ENCODE measurements at places on chromosomes 6 and 20.
A peak's percentile ranks its signal among the peaks of the same experiment; 100 is the strongest.

GRCh38 chr20:38658879-38659596 lies 57.4 kb downstream of the ARHGAP40 start:
- DNase-seq, result peak; percentile 52

DNA sequence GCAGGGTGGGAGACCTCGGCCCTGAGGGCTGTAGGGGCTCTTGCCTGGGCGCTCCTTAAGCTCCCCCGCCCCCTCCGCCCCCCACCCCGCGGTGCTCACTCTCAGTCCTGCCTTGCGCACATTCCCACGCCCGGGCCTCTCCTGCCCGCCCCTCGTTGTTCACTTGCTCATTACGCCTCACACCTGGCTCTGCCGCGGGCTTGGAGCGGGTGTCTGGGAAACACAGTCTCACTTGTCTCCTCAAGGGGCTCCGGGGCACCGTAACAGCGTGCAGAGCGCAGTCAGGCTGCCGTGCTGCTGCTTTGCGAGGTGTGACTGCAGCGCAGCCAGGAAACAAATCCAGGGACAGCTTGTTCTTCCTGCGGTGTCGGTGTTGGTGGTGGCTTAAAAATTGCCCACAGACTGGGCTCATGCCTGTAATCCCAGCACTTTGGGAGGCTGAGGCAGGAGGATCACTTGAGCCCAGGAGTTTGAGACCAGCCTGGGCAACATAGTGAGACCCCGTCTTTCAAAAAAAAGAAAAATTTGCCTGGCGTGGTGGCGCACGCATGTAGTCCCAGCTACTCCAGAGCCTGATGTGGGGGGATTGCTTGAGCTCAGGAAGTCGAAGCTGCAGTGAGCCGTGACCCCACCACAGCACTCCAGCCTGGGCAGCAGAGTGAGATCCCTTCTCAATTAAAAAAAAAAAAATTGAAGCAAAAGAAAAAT lies 4.6 kb downstream of the NPBWR2 start:
- DNase-seq, result no peak

- DNase-seq, result peak; percentile 44
Observed at GRCh38 chr6:55902796-55903195, 27.4 kb upstream of the BMP5 start.

- no peak for DNase-seq
Observed at GRCh38 chr20:61673152-61673847, 392.4 kb downstream of the TAF4 start.

- no peak for DNase-seq
Observed at GRCh38 chr6:7786214-7786661, 60.3 kb downstream of the BMP6 start.

DNA sequence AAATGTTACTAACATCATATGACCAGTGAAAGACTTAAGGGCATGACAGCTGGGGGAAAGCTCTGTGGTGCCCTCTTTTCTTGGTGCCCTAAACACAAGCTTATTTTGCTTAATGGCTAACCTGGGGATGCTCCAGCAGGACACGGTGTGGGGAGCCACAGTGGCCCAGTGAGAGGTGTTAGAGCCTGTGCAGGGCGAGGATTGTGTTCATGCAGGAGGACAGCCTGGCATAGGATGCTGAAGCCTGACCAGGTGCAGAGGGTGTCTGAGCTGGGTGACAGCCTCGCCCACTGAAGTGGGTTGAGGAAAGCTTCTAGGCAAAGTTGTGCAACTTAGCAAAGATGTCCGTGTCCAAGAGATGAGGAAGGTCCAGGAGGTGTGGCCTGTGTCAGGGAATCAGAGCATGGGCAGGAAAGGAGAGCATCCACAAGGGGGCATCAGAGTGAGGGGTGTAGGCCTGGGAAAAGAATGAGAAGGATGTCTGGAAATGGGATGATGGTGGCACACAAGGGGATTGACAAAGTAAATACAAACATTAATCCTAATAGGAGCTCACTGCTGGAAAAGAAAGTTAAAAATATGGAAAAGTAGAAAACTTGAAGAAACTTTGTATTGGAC lies 33.9 kb downstream of the SLC17A4 start:
- peak; percentile 66 for DNase-seq

GRCh38 chr6:16102208-16102607 lies 26.7 kb upstream of the MYLIP start:
- DNase-seq, result no peak

DNA sequence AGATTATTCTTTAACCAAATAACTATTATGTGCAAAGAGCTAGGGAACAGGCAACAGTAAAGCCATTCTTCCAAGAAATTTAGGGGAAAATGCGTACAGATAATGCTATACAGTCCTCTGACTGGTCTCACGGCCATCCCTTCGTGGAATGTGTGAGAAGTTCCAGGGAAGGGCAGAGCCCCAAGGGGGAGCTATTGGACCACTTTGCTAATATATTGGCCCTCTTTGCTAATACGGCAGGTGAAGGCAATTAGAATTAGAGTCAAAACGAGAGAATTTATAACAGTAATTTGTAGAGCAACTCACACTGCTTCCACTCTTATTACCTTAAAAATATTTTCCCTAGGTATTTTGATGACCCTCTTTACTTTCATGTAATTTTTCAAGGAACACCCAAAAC lies 140.4 kb downstream of the IMPG1 start:
- peak; percentile 44 for DNase-seq

DNA sequence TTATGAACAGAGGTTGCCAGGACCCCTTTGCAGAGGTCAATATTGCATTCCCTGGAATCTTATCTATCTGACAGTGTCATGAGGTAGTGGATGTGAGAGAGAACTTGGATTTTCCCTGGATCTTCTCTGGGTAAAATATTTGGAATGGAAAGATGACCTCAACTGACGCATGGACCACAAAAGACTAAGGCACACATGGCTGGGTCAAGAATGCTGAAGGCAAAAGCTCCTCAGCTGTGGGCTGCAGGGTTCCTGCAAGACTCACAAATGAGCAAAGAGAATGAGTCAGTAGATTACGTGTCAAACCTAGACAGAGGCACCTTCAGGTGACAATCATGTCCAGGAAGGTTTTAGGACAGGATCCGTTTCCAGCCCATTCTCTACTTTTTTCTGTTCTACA lies 484.0 kb downstream of the C6orf118 start:
- DNase-seq, result no peak

- peak; percentile 11 for DNase-seq
Observed at GRCh38 chr6:98579079-98579478, 255.3 kb upstream of the POU3F2 start.

- DNase-seq, result no peak
Observed at GRCh38 chr6:80962382-80962781, 790.1 kb downstream of the TENT5A start.

DNA sequence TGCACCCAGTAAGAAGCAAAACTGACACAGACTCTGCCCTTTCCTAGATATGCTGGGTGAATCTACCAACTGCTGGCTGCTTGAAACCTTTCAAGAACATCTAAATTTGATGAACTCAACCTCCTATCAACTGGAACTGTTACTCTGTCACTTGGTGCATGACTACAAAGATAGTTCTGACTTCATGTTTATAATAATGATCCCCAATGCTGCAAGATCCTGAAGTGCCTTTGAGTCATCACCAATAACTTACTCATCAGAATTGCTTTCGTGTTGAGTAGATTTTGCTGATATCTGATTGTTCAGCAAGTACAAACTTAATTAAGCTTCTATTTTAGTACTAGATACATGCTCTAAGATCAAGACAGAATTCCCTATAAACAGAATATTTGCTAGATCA lies 100.2 kb upstream of the ARMC2 start:
- peak; percentile 72 for DNase-seq

DNA sequence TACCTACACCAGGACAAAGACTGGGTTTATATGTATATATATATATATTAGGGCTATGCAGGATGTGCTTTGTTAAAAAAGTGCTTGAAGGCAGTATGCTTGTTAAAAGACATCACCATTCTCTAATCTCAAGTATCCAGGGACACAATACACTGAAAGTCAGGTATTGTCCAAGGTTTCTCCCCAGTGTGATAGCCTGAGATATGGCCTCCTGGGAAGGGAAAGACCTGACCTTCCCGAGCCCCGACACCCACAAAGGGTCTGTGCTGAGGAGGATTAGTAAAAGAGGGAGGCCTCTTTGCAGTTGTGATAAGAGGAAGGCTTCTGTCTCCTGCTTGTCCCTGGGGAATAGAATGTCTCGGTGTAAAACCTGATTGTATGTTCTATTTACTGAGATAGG lies 156.9 kb downstream of the GPX5 start:
- no peak for DNase-seq

DNA sequence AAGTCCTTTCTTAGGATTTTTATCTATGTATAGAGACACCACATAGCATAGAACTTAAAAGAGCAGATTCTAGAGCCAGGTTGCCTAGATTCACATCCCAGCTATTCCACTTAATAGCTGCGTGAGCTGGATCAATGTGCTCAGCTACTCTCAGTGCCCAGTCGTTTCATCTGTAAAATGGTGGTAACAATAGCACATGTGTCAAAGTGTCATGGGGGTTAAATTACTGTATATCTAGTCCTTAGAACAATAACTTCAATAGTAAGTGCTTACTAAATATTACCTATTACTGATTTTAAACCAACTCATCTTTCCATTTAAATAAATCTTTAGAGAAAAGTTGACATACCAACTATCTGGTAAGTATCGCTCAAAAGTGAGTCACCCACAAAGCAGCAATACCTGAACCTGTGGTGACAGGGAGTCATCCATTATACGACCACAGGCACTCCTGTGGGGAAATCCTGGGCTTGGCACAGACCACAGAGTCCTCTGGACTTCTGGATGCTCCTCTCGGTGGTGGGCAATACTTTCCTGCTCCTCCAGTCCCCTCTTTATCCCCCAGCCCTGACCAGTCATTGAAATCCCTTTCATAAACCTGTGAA lies 154.8 kb downstream of the PDSS2 start:
- peak; percentile 75 for DNase-seq

DNA sequence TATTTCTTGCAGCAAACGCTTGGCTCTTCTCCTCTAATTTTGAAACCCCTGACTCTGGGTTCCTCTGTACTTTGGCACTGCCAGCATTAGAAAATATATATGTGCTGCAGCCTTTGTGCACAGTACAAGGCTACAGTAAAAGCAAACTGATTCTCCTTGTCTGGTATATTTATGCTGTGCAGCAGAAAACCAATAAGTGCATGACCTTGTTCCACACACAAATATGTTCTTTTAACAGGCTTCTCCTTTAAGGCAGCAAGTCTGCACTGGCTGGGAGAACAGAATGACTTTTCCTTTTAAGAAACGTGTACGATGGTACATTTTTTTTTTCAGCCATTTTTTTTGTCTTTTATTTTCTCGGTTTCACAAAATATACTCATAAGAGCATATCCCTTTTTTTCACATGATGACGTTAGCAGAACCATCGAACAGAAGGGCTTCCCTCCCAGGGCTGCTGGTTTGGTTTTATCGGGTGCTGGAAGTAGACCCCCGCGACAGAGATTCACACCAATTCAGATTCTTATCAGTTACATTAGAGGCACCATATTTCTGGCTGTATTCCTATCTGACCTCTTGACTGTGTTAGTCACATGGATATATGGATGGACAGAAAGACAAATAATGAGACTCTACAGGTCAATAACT lies 129.9 kb upstream of the ARID1B start:
- DNase-seq, result no peak

- peak; percentile 50 for DNase-seq
Observed at GRCh38 chr6:68343901-68344300, 291.2 kb upstream of the ADGRB3 start.

- DNase-seq, result no peak
Observed at GRCh38 chr6:83365931-83366330, 64.9 kb downstream of the ME1 start.

DNA sequence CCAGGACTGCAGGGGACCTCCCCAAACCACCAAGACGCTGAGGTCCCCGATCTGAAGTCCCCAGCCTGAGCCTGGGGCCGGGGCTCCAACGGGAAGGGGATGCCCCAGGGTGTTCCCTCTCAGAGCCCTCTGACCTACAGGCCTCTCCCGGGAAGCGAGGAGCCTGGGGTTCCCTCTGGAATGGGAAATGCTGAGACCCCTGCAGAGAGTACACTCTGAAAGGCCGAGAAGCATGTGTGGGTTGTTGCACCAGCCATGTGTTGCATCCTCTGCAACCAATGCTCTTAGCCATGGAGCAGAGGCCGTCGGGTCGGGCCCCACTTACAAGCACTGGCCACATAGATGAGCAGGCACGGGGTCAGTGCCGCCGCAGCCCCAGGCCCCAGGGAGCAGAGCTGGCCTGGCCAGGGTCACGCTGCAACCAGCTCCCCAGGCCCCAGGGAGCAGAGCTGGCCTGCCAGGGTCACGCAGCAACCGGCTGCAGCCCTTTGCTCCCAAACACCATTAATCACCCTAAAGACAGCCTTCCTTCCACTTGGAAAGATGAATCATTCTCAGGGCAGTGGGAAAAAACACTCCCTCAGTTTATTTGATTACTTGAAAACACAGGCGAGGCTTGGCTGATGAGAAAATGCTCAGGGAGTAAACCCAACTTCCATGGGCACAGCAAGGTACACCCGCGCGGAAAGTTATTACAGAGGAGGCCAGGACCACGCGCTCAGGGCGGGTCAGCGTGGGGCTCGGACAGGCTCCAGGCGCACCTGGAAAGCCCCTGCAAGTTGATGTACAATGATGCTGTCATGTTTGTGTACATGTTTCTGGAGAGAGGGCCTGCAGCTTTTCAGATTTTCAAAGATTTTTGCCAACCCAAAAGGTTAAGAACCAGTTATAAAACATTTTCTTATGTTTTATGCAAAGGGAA lies 78.0 kb upstream of the AFDN start:
- no peak for DNase-seq

DNA sequence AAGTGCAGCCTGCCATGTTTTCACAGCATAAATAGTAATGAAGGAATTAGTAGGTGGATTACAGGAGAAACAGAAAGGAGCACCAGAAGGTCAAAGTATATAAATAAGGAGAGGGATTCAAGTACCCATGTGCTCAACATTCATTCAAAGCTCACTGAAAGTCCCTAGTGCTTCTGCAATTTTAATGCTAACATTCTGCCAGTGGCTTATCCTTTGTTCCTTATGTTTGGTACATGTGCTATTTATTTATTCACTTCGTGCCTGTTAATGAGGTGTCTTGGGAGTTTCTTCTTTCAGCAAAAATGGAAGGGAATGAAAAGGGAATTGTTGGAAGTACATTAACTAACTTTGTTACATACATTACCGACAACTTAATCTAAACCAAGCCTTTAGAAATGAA lies 105.7 kb downstream of the CRYBG1 start:
- no peak for DNase-seq

DNA sequence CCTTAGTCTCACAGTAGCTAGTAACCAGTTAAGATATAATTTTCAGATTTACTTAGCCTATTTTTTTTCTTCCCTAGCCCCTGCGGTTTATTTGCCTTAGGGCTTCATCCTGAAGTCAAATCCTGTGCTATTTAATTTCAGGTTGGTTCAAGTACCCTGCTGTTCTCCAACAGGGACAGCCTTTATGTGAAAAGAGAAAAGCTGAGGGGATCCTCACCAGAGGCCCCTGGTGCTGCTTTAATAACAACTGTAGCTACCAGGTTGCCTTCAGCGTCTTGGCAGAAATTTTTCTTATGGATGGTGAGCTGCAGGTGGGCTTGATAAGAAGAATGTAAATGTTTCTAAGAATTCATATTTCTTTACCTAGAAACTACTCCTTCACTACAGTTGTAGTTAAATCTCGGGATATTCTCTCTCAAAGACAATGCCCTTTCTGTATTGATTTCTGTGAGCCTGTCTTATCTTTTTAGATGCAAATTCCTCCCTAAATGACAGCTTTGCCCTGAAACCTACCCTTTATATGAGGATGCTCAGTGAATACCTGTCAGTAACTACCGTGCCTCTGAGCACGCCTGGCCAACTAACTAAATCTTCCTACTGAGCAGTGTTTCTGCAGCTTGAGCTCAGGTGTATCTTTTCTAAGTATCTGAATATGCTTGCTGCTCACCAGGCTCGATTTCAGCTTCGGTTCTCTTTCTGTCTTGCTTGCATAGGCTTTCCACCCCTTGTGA lies 320.5 kb downstream of the MMUT start:
- DNase-seq, result no peak

All from ELR (cell line).